Right hindlimb (tissue), 1 donor: ENCODE measurements at places on chromosomes 2 and 18.
A peak's percentile ranks its signal among the peaks of the same experiment; 100 is the strongest.

DNA sequence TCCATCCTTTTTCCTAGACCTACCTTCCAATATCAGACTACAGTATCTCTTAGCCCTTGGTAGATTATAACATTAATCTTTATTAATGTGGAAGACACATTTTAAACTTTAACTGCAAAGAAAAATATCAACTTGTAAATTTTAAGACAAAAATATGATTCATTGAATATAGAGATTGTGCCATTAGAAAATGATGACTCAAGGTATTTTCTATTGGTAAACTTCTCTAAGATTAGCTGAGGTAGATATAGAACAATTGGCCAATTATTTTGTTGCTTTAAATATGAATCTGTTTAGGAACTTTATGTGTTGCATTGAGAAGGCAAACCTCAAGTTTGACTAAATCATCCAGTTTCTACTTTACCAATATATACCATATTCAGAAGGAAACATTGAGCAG is 604.7 kb downstream of the CBLN2 start:
- DNase-seq: no peak

DNA sequence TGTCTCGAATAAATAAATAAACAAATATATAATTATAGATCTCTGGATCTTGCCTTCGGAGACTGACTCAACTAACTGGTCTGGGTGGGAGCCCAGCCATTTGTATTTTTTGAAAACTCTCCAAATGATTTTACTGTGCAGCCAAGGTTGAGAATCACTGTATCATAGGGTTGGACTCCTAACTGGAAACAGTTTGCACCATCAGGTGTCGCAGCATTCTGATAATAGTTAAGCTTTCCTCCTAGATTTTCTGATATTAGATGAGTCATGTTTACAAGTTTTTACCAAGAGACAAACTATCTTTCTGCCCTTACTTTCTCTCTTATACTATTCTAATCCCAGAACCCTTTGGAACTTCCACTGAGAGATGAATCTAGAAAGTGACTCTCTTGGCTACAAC is 16.8 kb downstream of the IL37 start:
- DNase-seq: no peak

- no peak for DNase-seq
These were observed 10.7 kb upstream of the NFE2L2 start for GRCh38 chr2:177275040-177275742.

- no peak for DNase-seq
These were observed 35.9 kb downstream of the CAMKMT start for GRCh38 chr2:44397447-44398175.

DNA sequence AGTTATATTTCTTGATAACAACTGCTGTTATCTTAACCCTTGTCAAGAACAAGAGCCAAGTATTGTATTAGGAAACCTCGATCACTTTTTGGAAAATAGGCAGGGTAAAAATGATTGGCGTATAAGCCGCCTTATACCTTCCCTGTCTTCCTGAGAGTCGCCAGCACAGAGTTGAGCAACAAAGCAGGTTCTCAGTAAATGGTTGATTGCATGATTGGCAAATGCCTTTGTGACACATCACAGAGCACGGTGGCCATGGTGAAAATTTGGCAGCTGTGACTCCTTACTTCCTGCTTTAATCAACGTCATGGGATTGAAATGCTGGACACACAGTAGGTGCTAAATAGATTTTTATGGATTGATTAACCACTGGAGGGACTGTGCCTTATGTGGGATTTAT is 3.9 kb upstream of the KLHL29 start:
- no peak for DNase-seq

DNA sequence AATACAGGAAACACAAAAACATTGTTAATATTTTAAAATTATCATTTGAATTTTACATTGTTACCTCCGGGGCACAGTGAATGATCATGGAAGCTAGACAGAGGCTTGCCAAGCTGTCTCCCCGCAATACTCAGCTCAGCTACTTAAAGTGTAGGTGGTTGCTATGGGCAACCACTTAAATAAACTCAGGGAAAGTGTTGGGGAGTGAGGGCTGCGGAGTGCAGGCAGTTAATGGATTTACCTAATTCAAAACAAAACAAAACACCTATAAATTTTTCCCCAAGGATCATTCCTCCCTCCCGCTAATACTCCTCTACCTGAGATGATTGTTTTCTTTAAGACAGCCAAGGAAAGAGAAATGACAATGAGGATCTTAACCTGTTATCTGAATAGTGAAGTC is 349.5 kb downstream of the TGIF1 start:
- no peak for DNase-seq

DNA sequence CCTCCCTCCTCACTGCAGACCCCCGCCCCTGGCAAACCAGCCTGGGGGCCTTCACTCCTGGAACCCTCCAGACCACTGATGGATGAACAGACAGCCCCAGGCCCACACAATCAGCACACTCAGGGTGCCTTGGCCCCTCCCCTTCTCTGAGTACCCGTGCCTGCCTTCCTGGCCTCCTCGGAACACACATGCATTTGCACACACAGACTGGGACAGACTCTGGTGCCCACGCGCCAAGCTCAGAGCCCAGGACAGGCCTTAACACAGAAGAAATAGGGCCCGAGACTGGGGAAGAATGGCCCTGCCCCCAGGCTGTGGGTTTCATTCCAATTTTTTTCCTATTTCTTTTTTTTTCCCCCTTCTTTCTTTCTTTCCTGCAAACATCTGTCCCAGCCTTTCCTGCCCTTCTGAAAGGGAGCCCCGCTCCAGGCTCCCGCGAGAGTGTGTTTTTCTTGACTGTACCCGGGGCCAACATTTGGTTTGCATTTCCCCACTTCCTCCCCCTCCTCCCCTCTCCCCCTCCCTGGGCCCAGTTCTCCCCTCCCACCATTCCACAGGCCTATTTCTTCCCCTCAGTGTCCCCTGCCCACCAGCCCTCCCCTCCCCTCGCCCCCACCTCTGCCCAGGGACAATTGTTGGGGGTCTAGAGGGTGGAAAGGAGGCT is 618 bp upstream of the TNS1 start:
- DNase-seq: peak; percentile 92

GRCh38 chr2:217523286-217523685 is 479.5 kb downstream of the TNS1 start:
- peak; percentile 31 for DNase-seq

DNA sequence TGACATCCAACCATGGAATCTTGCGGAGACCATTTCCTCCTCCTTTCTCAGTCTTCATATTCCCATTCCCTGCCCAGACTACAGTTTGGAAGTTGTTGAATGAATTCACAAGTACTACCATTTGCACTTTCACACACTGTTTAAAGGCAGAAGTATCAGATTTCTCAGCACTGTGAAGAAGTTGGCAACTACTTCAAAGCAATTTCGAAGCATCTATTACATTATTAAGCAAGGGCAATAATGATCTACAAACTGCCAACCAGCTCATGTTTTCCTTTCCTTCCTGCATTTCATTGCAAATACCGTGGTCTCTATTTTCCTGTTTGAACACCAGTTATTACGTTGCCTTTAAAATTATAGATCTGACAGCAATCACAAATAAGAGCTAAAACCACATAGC is 105.5 kb downstream of the IRS1 start:
- DNase-seq: no peak

- DNase-seq: no peak
These were observed 60.6 kb downstream of the SCG2 start for GRCh38 chr2:223541546-223541945.

GRCh38 chr2:30511122-30512083 is 64.4 kb downstream of the LCLAT1 start:
- no peak for DNase-seq
